ENCODE measurements at places on chromosomes 11 and 22.

DNA sequence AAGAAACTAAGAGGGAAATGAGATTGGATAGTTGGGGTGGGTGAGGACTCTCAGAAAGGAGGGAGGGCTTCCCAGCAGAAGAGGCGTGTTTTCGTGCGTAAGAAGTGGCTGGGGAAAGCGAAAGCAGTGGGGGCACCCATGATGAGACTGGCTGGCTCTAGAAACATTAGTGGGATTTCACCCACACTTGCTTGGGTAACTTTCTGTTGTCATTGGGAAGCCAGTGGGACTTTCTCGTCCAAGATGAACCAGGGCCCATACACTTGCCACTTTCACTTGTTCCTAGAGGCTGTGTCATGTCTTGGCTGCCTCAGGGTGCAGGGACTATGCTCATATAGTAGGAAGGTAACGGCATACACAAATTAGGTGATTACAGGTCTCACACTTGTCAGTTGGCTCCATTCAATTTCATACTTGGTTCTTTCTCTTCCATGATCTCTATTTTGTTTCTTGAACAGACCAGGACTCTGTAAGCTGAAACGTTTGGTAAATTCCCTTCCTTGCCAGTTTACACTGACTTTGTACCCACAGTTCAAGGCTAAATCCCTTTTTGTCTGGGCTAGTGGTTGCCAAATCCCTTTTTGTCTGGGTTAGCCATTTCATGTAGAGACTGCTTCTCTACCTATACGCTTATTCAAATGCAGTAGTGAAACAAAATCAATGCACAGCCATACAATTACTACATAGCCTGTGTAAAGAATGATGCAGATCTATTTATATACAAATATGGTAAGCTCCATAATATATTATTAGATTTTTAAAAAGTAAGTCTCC is 42.0 kb upstream of the CXCR5 start:
- no peak for DNase-seq

GRCh38 chr11:64206457-64207255 is at the start of gene FERMT3:
Gene FERMT3 (plus strand): TSS chr11:64206721. CDS start chr11:64207365, 644 bp downstream.
- DNase-seq: no peak

GRCh38 chr11:44178381-44178780 is 82.9 kb downstream of the EXT2 start:
- DNase-seq: no peak

DNA sequence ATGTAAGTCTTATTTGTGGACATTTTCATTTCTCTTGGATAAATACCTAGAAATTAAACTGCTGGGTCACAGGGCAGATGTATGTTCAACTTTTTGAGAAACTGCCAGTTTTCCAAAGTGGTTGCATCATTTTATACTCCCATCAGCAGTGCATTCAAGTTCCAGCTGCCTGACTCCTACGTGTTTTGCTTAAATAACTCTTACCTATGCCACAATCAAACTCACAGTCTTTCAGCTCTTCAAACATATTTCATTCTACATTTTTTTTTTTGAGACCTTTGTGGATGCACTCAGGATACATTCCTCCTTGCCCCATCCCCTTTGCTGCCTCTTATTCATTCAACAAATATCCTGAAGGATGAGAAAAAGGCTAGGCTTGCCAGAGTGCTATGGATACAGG is 9.2 kb downstream of the TCF20 start:
- DNase-seq: no peak

DNA sequence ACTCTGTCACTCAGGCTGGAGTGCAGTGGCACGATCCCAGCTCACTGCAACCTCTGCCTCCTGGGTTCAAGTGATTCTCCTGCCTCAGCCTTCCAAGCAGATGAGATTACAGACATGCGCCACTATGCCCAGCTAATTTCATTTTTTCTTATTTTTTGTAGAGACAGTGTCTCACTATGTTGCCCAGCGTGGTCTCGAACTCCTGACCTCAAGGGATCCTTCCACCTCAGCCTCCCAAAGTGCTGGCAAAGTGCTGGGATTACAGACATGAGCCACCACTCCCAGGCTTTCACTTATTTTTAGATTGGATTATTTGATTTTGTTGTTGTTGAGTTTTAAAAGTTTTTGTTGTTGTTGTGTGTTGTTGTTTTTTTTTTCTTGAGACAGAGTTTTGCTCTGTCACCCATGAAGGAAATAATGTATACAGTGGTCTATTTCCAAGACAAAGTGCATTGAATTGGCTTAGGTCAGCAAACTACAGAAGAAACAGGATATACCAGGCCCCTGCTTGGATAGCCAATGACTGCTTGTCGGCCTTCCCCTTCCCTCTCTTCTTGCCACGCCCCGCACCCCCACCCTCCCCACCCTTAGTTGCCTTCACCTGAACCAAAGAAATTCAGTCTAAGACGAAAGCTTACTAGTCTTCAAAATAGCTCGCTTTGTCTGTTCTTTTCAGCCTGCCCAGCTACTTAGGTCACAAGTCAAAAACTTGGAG is 91.8 kb upstream of the CLDN5 start:
- DNase-seq: no peak

DNA sequence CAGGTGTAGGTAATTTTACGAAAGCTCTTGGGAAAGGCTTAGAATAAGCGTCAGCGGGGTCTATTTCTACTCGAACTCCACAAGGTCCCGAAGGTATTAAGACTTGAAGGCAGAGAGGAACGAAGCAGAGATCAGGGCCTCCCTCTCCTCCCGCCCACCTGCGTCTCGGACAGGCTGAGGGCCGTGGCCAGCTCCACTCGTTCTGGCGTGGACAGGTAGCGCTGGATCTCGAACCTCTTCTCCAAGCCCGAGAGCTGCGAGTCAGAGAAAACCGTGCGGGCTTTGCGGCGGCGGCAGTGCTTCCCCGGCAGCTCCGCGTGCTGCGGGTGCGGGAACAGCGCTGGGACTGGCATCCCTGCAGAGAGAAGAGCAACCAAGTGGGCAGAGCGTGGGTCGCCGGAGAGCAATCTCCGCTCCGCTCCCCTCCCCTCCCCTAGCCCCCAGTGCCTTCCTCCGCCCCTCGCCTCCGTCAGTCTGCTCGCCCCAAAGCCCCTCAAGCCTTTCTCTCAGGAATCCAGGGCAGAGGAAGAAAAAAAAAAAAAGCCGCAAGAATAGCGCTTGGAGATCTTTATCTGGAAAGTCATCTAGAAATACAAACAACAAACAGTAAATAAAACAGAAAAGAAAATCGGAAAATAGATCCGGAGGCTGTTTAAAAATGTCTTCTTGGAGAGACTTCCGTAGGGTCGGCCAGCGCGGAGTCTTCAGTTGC is 2.4 kb downstream of the BSX start:
- peak; percentile 60 for DNase-seq

- peak; percentile 84 for DNase-seq
Measured at GRCh38 chr11:120985718-120986569, 38.0 kb upstream of the TBCEL start.

DNA sequence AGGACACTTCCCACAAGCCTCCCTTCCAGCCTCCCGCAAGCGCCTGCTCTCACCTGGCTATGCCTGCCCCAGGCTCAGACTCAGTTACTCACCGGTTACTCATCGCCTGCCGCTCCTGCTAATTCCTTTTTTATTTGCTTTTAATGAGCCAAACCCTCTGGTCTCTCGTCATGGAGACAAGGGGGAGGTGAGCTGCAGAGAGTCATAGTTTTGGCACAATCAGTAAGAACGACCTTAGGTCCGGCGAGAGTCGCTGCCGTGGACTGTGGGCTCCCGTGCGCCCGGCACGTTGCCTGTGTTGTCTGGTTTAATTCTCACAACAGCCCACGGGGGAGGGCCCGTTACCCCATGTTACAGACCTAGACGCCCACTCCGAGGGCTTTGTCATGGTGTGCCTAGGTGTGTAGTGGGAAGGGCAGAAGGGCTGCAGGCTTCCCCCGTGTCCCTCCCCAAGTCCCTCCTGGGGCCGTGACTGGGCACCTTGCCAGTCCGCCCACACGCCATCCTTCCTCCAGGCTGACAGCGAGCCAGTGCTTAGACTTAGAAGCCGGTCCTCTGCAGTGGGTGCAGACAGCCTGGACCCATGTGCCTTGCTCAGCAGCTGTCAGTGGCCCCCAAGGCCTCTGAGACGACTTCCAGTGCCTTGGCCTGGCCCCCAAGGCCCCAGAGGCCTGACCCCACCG is 42.2 kb downstream of the WNT7B start:
- DNase-seq: no peak

DNA sequence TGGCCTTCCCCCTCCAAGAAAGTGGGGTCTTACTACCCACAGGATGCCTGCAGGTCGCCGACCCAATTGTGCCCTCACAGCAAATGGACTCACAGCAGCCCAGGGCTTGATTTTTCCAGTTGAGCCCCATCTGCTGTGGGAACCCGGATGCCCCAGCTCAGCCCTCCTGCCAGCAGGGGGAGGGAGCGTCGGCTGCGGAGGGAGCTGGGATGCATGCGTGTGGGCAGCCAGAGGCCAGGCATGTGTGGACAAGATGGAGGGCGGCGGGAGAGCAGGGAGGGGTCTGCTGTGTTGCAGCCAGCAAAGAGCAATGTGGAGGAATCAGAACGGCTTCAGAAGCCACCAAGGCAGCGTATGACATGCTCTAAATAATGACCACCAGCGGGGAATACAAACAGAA is 41.0 kb upstream of the EIF3D start:
- DNase-seq: peak; percentile 67

DNA sequence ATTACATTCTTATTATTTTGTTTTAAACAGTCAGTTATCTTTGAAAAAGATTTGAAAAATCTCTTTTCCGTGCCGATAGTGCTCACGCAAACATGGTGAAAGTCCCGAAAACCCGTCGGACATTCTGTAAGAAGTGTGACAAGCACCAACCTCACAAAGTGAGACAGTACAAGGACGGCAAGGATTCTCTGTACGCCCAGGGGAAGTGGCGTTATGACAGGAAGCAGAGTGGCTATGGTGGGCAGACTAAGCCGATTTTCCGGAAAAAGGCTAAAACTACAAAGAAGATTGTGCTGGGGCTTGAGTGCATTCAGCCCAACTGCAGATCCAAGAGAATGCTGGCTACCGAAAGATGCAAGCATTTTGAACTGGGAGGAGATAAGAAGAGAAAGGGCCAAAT is 28.7 kb upstream of the CTSD start:
- no peak for DNase-seq

GRCh38 chr11:13826505-13827278 is 135.8 kb upstream of the SPON1 start:
- no peak for DNase-seq

DNA sequence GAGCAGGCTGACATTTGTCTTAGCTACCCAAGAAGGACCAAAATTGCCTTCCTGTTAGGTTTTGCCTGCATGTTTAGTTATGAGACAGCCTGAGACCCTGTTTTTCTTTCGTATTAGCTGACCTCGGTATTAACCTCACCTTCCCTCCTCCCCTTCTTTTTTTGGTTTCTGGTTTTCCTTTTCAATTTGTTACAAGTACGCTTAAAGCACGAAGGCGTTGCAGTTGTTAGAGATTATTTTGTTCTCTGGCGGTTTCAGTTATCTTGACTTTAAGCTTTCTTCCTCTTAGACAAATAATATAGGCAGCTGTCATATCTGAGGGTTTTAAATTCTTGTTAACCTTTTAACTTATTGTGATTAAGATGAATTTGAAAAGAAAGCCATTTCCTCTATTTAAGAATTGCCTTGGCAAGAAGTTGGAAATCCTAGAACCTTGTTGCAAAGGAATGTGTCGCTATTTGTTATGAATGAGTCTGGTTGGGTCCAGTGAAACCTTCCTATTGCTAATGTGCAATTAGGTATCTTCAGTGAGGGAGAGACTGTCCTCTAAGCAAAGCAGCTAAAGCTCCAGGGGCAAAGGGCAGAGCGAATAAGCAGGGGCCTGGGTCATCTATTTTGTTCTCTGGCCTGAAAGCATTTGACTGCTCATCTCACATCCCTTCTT is 45.7 kb downstream of the PACS1 start:
- DNase-seq: no peak

GRCh38 chr11:127109796-127110480 is 109.4 kb upstream of the KIRREL3 start:
- no peak for DNase-seq

DNA sequence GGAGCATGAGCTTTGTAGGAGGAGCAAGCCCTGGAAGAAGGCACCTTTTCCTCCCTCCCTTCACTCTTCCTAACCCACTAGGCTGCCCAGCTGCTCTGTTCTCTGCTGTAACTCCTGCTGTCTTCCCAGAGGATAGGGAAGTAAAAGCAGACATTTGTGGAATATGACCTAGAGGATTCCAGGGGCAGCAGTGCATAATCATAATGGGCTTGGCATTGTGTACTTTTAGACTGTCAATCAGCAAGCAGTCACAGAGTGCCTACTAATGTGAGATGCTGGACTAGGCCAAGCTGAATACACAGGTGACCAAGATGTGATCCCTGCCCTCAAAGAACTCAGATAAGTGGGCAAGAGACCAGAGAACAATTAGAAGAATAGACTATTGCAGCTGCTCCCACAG is 133.0 kb downstream of the NAV2 start:
- no peak for DNase-seq

DNA sequence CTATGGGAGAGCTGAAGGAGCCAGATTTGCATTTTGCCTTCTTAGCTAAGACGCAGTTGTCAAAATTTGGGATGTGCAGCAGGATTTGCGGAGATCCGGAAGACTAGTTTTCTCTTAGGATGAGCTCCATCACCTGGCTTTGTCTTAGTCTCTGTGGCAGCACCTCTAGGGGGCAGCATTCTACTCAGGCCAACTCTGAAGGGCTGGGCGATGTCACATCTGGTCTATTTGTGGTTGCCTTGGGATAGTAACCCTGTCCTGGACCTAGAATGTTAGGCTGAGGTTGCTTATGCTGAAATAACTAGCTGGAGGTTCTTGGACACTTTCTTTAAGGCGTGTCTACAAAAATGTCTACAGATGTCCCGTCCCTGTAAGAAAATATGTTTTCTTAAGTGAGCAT is 116.2 kb downstream of the FAT3 start:
- DNase-seq: peak; percentile 52

- DNase-seq: no peak
Measured at GRCh38 chr11:20453657-20454316, 66.3 kb downstream of the PRMT3 start.

GRCh38 chr22:29288837-29289236 is 17.6 kb upstream of the GAS2L1 start:
- DNase-seq: no peak

- no peak for DNase-seq
Measured at GRCh38 chr11:115766561-115766960, 262.3 kb upstream of the CADM1 start.

- no peak for DNase-seq
Measured at GRCh38 chr11:116873381-116873780, 36.0 kb upstream of the APOA1 start.

- DNase-seq: no peak
Measured at GRCh38 chr11:19836666-19837065, 124.0 kb downstream of the NAV2 start.

- DNase-seq: no peak
Measured at GRCh38 chr22:17980638-17981051, 43.7 kb downstream of the MICAL3 start.

DNA sequence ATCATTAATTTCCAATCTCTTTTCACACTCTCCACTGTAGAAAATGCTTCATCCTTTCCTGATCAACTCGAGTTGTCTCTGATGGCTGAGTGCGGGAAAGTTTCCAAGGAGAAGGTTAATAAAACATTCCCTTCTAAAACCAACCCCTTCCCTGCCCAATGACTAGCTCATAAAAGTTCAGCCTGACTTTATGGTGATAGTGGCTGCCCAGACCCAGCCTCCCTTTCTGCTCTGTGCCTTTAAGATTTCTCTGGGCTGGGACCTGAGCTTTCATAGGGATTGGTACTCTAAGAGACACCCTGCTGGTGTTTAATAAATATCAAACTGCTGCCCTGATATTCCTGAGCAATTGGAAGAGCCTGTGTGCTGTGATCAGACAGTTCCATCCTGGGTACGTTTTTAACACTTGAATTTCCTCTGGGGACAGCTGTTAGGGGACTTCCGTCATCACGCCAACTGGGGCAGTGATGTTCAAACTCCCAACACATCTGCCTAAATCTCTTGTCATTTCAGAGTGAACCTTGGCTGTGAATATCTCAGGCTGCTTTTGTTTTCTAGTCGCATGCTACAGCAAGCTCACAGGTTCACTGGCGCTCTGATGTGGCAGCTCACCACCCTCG is 195.0 kb upstream of the KIRREL3 start:
- DNase-seq: no peak
